Mesothelial cell of epicardium (in vitro differentiated cells): ENCODE measurements at places on chromosomes 7 and 10. TPM values are rescaled to one million over a fixed set of nuclear protein-coding genes. Genes with fewer than 3 reads are reported as not detected.

Gene ASB10
- total RNA-seq = not detected in 3 replicates

DNA sequence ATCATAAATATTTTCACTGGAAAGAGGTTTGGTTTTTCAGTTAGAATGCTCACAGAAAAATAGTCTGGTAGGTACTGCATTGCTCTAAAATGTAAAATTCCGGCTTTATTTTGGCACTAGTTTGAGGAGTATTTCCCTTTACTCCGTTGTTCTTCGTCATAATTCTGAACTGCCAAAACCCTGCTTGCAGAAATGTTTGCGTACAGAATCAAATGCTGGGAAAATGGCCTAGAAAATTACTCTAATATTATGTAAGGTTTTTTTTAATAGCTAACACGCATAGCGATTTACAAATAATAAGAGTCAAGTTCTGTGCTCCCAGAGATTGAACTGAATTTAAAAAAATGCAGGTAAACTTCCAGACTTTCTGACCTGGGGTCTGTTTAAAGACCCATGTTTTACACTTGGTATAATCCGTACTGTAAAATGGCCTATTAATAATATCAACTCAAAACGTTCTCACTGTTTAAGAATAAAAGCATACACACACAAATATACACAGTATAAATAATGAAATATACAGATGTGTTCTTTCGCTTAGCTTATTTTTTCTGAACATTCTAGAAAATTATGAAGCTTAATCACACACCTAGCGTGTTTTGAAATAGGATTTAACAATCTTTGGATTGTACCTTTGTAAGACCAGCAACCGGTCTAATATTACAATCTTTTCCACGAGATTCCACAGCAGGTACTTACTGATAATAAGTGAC is 23.5 kb upstream of the ANLN start:
- H3K27ac ChIP-seq = peak overlapping the region; percentile 75
- peaks cover 27% of the 10 kb centered on the region for H3K27me3 ChIP-seq

DNA sequence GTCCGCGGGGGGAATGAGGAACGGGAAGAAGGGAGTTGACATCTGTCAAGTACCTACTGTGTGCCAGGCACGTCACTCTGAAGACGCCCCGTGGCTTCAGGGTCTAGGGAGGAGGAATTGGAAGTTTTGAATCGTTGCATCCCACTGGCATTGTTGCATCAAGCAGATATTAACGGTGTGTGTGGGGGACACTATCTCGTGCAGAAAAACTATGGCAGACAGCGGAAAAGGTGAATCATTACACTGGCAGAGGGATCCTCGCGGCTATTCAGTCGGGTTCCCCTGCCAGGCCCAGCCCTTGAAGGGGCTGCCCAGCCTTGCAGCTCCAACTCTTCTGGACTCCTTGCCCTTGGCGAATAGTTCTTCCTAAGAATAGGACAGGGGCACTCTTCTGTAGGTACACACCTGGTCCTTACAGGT is 1.0 kb upstream of the KIAA1549 start:
- peaks cover 33% of the 10 kb centered on the region for H3K4me1 ChIP-seq
- H3K36me3 ChIP-seq = peaks cover 2% of the 10 kb centered on the region
- H3K27ac ChIP-seq = peak overlapping the region; percentile 65
- H3K27me3 ChIP-seq = no peaks in the 10 kb centered on the region

Gene FLNC
- total RNA-seq = 176 to 188 TPM (median 184 TPM) in 3 replicates

Gene STEAP1B
- 0.29 to 0.58 TPM in 2 of 3 replicates, not detected in the other for total RNA-seq

Gene TMEM270
- not detected in 3 replicates for total RNA-seq
